Right atrium auricular region (tissue), 2 donors: ENCODE measurements at places on chromosomes 13 and 19.

DNA sequence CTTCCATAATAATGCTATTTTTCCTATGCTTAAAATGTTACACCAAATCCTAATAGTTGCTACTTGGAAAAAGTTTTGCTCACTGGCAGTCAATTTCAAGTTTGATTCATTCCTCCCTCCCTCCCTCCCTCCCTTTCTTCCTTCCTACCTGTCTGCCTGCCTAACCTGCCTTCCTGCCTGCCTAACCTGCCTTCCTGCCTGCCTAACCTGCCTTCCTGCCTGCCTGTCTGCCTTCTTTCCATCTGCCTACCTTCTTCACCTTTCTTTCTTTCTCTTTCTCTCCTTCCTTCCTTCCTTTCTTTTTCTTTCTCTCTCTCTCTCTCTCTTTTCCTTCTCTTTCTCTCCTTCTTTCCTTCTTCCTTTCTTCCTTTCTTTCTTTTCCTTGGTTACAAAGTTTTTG is 418.7 kb downstream of the PCDH9 start:
- no peak for DNase-seq

DNA sequence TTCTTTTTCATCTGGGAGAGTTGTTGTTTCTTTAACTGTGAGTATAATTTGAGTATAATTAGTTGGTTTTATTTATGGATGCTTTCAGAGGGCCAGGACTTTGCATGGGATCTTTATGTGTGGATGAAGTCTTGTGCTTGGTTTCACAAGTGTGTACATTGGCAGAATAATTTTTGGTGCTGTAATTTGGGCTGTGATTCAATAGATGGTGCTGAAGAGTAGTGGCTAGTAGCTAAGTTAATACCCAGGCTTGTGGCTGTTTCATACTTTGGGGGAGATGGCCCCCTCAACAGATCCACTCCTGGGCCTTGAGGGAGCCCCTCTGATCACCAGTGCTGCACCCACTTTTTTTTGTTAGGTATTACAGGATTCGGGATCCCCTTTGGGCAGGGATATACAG is 1142.4 kb downstream of the SLITRK1 start:
- no peak for DNase-seq

GRCh38 chr19:45705115-45705514 is 12.6 kb downstream of the QPCTL start:
- no peak for DNase-seq

DNA sequence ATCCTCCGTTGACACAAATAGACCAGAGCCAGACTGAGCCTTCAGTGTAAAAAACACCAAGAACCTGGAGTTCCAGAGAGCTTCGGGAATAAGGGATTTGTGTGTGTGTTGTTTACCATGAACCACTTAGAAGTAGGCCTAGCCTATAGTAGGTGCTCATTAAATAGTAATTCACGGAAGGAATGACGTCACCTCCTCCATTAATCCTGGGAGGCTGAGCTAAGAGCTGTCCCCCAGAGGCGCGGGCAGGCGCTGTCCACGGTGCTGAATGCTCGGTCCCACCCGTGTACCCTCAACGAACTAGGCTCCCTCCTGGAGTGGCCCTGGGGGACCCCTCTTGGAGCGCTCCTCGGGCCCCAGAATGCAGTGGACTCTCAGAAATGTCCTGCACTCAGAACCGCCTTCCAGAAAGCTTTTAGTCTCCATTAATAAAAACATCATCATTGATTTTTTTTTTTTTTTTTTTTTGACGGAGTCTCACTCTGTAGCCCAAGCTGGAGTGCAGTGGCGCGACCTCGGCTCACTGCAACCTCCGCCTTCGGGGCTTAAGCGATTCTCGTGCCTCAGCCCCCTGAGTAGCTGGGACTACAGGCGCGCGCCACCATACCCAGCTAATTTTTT is 6.5 kb downstream of the UNC13A start:
- DNase-seq: no peak

- DNase-seq: no peak
Observed at GRCh38 chr19:8488365-8488764, 14.1 kb downstream of the PRAM1 start.

DNA sequence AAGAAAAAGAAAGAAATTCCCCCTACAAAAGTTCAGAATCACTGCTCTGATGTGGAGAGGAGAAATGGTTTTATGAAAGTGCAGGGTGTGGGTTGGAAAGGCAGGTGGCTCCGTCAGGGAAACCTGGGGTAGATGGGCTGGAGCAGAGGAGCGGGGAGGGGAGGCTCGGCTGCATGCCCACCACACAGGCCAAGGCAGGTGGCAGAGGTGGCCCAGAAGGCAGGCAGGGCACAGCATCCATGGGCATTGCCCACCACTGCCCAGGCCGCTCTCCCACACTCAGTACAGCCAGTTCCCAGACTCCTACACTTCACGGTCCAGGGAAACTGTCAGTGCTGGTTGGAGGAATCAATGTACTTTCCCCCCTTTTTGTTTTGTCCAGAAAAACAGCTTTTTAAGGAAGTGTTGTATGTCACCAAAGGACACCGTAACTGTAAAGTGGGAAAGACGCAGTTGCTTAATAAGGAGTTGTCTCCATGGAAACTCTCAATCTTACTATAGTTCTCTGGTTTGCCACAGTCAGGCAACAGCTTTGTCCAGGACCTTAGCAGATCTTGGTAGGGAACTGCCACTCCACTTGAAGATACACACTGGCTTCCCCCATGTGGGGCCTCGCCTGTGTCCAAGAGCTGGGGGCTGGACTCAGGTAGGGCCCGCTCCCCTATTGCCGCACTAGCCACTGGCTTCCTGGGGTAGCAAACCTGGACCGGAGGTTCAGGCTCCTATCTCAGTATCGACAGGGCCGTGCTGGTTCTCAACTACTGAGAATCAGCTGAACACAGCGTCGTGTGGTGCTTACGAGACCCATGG is 82.9 kb downstream of the RAB20 start:
- DNase-seq: no peak

DNA sequence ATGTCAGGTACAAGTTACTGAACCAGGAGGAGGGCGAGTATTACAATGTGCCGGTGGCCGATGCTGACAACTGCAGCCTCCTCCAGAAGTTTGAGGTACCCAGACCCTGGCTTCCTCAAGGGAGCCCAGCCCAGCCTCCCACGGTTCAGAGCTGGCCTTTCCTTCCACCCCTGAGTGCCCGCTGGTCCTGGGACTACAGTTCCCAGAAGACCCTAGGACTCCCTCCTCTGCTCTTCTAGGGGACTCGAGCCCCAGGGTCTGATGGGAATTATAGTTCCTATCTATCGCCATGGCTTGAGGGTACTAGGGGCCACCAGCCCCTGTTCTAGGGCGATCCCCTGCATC is 11.0 kb downstream of the PRKCG start:
- no peak for DNase-seq

DNA sequence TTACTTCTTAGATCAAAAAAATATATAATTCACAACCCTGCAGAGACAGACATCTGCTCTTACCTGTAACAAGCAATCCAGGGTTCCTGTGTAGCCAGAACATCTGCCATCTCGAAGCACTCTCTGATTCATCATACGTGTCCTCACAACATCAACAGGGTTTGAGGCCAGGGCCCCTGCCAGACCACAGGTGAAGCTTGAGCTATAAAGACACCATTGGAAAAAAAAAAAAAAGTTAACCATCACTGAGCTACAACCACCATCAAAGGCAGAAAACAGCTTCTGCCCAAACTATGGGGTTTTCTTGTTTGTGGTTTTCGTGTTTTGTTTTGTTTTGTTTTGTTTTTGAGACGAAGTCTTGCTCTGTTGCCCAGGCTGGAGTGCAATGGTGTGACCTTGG is 19.3 kb downstream of the SLC25A30 start:
- DNase-seq: no peak

- peak; percentile 76 for DNase-seq
Observed at GRCh38 chr19:55088543-55089341, 13.1 kb downstream of the EPS8L1 start.

- DNase-seq: peak; percentile 57
Observed at GRCh38 chr13:20160306-20161274, at the start of gene GJA3. TSS of gene GJA3 (minus strand) at chr13:20161052. CDS start at chr13:20143288, 17,764 bp downstream.

DNA sequence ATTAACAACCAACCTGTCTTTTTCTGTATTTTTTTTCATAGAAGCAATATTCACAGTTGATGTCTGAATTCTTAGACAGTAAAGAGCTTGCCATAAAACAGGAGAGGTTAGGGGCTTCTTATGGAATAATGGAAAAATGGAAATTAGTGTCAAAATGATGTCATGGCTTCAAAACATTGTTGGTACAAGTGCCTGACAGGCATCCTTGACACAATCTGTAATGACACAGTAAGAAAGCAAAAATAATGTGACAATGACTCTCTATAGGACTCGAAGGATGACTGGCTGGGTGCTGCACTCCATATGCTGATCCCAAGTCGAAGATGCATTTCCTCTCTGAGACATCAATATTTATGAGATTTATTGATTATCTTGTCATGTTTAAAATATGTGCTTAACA is 205.3 kb upstream of the DACH1 start:
- no peak for DNase-seq

GRCh38 chr19:10625003-10625761 is at the start of gene SLC44A2:
TSS of gene SLC44A2 (plus strand) at chr19:10625553. CDS start at chr19:10625634, 81 bp downstream.
- DNase-seq: no peak

DNA sequence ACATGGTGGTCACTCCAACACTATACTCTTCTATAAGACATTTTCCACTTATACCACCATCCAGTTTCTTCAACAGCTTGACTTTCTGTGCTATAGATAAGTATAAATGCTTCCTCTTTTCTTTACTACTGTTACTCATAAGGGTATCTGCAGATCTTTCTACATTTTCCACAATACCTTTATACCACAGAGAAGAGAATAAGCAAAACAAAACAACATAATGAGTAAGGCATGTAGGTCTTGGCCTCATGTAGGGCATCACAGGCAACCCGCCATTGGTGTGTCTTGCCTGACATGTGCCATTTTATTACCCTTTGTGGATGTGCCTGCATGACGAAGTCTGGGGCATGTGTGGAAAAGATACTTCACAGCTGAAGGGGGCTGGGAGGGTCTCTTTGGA is 265.3 kb upstream of the STARD13 start:
- no peak for DNase-seq

DNA sequence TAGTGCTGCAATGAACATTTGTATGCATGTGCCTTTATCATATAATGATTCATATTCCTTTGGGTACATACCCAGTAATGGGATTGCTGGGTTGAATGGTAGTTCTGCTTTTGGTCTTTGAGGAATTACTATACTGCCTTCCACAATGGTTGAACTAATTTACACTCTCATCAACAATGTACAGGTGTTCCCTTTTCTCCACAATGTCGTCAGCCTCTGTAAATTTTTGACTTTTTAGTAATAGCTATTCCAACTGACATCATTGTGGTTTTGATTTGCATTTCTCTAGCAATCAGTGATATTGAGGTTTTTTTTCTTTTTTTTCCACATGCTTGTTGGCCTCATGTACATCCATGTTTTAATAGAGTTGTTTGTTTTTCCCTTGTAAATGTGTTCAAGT is 2473.5 kb downstream of the PCDH9 start:
- DNase-seq: no peak

DNA sequence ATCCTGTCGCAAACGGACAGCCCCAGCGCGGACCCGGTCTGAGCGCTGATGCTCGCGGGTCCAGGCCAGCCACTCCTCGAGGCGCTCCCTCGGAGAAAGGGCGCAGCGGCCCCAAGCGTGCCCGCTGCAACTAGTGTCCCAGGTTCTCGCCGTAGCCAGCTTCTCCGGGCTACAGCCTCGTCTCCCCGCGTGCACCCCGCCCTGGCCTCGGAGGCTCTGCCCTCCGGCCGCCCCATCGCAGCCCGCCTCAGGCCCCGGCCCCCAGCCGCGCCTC is 487 bp downstream of the FLT1 start:
- no peak for DNase-seq

DNA sequence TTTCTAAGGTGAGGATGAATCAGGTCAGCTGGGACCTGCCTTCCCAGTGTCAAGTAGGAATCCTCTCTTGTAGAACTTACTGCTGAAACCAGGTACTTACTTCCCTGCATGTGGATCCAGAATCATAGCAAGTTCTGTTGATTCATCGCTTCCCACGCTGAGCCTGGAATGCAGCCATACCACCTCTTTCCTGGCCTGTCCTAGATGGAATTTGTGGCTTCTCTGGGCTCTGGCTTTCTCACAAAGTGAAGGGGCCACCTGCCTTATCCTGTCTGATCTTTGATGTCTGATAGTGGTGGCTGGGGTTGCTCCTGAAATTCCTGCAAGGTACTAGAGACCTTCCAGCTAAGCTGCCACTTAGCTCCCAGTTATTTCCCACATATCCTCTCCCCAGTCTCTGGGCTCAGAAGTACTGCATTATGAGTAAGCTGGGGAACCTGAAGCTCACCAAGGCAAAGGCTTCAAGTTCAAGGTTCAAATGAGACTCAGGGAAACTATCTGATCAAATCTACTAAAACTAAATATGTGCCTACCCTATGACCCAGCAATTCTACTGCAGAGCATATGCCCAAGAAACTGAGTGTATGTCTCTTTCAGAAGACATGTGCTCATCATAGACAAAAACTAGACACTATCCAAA is 103.5 kb downstream of the SUCLA2 start:
- no peak for DNase-seq

DNA sequence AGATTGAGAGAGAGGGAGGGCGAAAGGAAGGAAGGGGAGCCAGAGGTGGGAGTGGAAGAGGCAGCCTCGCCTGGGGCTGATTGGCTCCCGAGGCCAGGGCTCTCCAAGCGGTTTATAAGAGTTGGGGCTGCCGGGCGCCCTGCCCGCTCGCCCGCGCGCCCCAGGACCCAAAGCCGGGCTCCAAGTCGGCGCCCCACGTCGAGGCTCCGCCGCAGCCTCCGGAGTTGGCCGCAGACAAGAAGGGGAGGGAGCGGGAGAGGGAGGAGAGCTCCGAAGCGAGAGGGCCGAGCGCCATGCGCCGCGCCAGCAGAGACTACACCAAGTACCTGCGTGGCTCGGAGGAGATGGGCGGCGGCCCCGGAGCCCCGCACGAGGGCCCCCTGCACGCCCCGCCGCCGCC is at the start of gene TNFSF11:
Gene TNFSF11 (plus strand): TSS at position 142 of the 400 bp plus-strand sequence. CDS start 152 bp downstream, at position 294.
- no peak for DNase-seq

- no peak for DNase-seq
Observed at GRCh38 chr13:67138970-67139369, 91.2 kb downstream of the PCDH9 start.

GRCh38 chr13:60398907-60399589 is 2.0 kb downstream of the TDRD3 start:
- no peak for DNase-seq

DNA sequence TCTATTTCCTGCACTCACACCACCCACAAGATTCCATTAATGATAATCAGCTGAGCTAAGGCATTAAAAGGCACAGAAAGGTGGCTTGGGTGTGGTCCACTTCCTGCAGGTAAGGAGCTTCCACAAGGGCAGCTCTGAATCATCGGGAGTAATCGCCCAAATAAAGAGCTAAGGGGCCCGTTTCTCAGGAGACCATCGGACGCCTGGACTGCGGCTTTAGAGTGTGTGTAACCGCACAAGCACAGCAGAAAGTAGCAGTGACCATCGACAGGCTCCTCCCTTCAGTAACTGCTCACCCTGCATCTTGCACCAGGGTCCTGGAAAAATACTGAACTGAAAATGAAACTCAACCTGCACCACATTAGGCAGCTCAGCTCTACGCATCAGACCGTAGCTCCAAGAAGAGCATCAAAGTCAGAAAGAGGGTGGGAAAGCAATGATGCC is 6.0 kb downstream of the STK24 start:
- no peak for DNase-seq

- no peak for DNase-seq
Observed at GRCh38 chr13:80604098-80604497, 263.2 kb upstream of the SPRY2 start.

GRCh38 chr19:42134535-42135070 is 2.4 kb upstream of the POU2F2 start:
- no peak for DNase-seq

- no peak for DNase-seq
Observed at GRCh38 chr13:39038569-39039030, 344 bp downstream of the NHLRC3 start.
